ENCODE measurements at places on chromosomes 3 and 15.

DNA sequence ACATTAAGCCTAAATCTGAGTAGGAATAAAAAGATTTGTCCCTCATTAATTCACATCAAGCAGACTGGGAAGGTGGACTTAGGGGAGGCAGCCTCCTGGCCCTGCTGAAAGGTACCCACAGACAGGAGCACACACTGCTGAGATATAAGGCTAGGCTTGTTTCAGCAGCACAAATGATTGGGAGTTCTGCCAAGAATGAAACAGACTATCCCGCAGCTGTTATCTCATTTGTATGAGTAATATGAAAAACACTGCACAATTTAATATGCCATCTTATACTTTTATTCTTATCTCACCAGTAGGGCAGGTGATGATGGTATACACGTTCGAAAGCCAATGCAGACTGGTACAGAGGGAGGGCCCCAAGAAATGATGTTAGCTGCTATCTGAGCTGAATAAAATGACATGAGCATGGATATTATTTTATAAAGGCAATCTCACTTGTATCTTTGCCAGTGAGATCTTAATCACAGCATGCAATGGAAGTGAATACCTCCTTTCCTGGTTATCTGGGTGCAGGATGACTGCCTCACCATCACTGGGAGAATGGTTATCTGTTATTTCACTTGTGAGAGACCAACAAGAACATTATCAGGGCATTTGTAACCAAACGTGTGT is 258.7 kb upstream of the PPP2R3A start:
- no peak for DNase-seq

DNA sequence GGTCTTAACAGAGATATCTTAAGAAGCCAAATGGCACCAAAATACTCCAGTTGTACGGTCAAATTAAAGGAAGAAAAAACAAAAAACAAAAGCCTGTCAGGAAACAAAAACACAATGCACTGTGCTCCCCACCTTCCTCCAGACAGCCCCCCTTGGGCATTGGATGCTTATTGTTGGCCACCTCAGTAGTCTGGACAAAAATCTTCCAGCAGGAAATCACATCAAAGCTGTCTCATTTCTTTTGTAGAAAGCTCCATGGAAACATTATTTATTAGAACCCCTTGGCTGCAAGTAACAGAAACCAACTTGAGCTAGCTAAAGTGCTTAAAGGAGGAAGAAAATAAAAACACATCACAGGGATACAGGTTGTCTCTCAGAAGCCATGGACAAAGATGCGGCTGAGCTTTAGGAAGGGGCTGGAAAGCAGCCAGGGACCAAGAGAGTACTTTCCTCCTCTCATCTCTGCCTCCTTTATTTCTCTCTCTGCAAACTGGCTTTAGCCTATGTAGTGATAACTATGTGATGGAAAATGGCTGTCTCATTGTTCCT is 651.5 kb upstream of the ADAMTS9 start:
- no peak for DNase-seq

- no peak for DNase-seq
These were observed 908.0 kb upstream of the ROBO1 start for GRCh38 chr3:80675790-80676189.

- no peak for DNase-seq
These were observed 110.0 kb upstream of the SLC4A7 start for GRCh38 chr3:27594096-27594690.

- DNase-seq, result no peak
These were observed 411 bp upstream of the C3orf70 start for GRCh38 chr3:185153171-185153771.

GRCh38 chr3:111314181-111314873 is 227.7 kb upstream of the CD96 start:
- no peak for DNase-seq

- DNase-seq, result no peak
These were observed 51.2 kb upstream of the GATA2 start for GRCh38 chr3:128544190-128544589.

- DNase-seq, result no peak
These were observed 6.6 kb upstream of the CHRNA3 start for GRCh38 chr15:78627348-78627747.

DNA sequence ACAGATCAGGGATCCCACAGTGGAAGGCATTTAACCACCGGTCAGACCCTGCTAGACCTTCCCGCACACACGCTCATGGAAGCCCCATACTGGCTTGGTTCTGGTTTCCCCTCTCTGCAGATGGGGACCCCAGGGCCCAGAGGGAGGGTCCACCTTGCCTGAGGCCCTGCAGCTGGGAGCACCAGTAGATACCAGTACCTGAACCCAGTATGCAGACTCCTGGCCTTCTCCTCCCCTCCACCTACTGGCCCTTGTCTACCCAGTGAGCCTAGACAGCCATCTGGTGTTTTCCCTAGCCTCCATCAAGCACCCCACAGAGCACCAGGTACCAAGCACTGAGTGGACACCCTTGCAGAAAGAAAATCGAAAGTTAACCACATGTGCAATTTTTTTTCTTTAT is 65.1 kb downstream of the MEGF11 start:
- DNase-seq, result no peak

- DNase-seq, result no peak
These were observed 93.7 kb downstream of the TMEM266 start for GRCh38 chr15:76153241-76154197.
